ENCODE measurements at places on chromosomes 16 and 17. TPM values are rescaled to one million over a fixed set of nuclear protein-coding genes. Genes with fewer than 3 reads are reported as not detected.

Gene LRRC75A
- total RNA-seq = 0.13 TPM

Gene BCAR1
- 39.2 TPM for total RNA-seq

Gene CD300E
- total RNA-seq = 0.08 TPM

Gene SPNS2
- 11.4 TPM for total RNA-seq

Gene CCT6B
- 2.1 TPM for total RNA-seq

Gene PRRT2
- total RNA-seq = 0.33 TPM

Gene MYH1
- total RNA-seq = not detected

Gene TNK1
- total RNA-seq = 5.2 TPM

Gene GRIN2C
- total RNA-seq = not detected

Gene ADAP2
- 7.7 TPM for total RNA-seq

Gene CCL8
- not detected for total RNA-seq

Gene TBC1D3
- total RNA-seq = not detected

Gene C16orf54
- 0.53 TPM for total RNA-seq

Gene CCL17
- not detected for total RNA-seq

Gene SOX9
- total RNA-seq = 2.1 TPM

Gene TMEM186
- total RNA-seq = 7.5 TPM

Gene SOX15
- total RNA-seq = 0.20 TPM

Gene USP6
- 0.08 TPM for total RNA-seq

Gene CNGB1
- not detected for total RNA-seq

Gene TBC1D26
- not detected for total RNA-seq

Gene AGRP
- not detected for total RNA-seq

Gene TMEM92
- total RNA-seq = 3.0 TPM

Gene TNRC6A
- 33.7 TPM for total RNA-seq

All from left lobe of liver (tissue), 2 donors.